ENCODE measurements at places on chromosomes 5 and 9. TPM values are rescaled to one million over a fixed set of nuclear protein-coding genes. Genes with fewer than 3 reads are reported as not detected.

DNA sequence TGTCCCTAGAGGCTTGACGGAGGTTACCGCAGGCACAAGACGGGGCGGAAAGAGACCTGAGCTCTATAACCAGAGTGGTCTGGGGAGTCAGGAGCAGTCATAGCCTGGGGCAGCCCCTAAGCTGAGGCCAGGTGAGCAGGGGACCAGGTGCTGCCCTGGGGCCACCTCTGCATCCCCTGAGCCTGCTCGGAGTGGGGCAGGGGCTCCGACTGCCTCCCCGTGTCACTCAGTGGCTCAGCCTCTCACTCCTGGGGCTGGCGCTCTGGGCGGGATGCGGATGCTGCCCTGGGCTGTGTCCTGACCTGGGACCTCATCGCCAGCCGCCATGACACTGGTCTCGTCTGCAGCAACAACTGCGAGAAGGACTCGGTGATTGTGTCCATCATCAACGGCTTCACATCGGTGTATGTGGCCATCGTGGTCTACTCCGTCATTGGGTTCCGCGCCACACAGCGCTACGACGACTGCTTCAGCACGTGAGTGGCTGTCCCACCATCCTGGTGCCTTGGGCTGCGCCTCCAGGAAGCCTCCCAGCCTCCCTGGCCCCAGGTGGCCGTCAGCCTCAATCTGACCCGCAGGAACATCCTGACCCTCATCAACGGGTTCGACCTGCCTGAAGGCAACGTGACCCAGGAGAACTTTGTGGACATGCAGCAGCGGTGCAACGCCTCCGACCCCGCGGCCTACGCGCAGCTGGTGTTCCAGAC, 8.8 kb upstream of the SLC6A18 start:
- no peaks in the 10 kb centered on the region for H3K27me3 ChIP-seq
- H3K4me1 ChIP-seq, result no peaks in the 10 kb centered on the region
- DNase-seq, result no peak
- no peak overlapping the region for H3K27ac ChIP-seq
- H3K4me3 ChIP-seq, result no peak overlapping the region
- no peaks in the 10 kb centered on the region for H3K36me3 ChIP-seq

- no peak overlapping the region for H3K27ac ChIP-seq
- no peak overlapping the region for H3K4me3 ChIP-seq
- DNase-seq, result peak; percentile 25
- H3K4me1 ChIP-seq, result no peaks in the 10 kb centered on the region
Observed at GRCh38 chr9:75186767-75187380, 98.6 kb downstream of the OSTF1 start.

DNA sequence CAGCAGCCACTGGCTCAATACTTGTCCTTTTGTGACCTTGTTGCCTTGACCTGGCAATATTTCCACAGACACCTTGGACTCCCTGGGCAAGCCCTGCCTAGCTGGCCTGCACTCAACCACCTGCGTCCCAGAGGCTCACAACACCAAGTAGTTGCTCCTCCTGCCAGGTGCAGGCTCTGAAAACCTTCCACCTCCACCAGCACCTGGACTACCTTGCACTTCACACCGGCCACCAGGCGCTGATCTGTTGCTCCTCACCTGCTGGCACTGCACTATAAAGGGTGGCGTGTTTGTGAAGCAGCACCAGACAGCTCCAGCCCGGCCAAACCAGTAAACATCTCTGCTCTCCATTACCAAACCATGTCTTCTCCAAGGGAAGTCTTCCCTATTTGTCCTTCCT, 997.7 kb downstream of the PTPRD start:
- no peak for DNase-seq
- H3K4me3 ChIP-seq, result no peak overlapping the region
- no peaks in the 10 kb centered on the region for H3K4me1 ChIP-seq
- H3K27me3 ChIP-seq, result no peaks in the 10 kb centered on the region
- no peaks in the 10 kb centered on the region for H3K36me3 ChIP-seq
- no peak overlapping the region for H3K27ac ChIP-seq

The OMD gene
- 1.1 TPM for polyA plus RNA-seq

DNA sequence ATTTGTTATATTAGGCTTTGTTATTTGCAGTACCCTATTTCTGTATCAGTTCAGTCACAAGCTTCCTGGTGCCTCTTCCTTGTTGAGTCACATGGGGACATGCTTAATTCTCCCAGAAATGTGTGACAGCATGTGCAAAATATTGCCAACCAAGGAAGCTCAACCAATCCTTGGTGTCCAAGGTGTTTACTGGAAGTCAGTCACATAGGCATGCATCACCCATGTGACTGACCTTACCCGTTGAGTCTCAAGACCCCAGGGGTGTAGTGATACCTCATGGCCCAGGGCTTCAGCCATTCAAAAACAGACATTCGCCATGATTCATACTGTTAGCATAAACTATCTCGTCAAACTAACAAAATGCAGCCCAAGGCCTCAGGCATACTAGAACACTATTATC, 9.3 kb upstream of the ANKDD1B start:
- peaks cover 12% of the 10 kb centered on the region for H3K4me1 ChIP-seq
- no peak for DNase-seq
- no peak overlapping the region for H3K27ac ChIP-seq
- H3K36me3 ChIP-seq, result no peaks in the 10 kb centered on the region

The PRPF4 gene
- 18.7 TPM for polyA plus RNA-seq

GRCh38 chr5:72018143-72018803, 89.0 kb upstream of the MAP1B start:
- H3K27ac ChIP-seq, result no peak overlapping the region
- H3K4me3 ChIP-seq, result no peak overlapping the region
- no peaks in the 10 kb centered on the region for H3K36me3 ChIP-seq
- H3K4me1 ChIP-seq, result no peaks in the 10 kb centered on the region

DNA sequence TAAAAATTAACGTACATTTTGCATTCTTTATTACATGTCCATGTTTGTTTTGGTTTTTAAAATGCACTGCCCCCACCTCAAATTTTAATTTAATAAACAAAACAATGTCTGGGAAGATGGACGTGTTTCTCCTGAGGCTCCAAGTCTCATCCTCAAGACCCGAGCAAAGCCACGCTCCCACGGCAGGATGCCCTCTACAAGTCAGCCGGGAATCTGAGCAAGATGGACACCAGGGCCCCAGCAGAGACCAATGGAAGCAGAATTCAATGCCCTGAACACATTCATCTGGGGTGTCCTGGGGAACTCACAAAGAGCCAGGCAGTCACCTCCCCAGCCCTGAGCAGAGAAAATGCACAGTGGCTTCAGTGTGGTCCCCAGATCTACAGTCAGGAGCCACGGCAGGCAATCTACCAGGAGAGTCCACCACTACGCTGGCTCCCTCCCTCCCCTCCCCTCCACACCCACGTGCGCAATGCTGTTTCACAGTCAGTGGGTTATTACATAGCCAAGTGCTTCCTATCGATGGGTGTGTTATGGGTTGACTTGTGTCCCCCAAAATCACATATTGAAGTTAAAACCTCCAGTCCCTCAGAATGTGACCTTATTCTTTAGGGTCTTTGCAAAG, 129.8 kb downstream of the ROR2 start:
- H3K4me1 ChIP-seq, result peaks cover 9% of the 10 kb centered on the region
- no peaks in the 10 kb centered on the region for H3K36me3 ChIP-seq
- H3K4me3 ChIP-seq, result no peak overlapping the region
- no peak for DNase-seq

The GPX3 gene
- polyA plus RNA-seq, result 28.0 TPM

DNA sequence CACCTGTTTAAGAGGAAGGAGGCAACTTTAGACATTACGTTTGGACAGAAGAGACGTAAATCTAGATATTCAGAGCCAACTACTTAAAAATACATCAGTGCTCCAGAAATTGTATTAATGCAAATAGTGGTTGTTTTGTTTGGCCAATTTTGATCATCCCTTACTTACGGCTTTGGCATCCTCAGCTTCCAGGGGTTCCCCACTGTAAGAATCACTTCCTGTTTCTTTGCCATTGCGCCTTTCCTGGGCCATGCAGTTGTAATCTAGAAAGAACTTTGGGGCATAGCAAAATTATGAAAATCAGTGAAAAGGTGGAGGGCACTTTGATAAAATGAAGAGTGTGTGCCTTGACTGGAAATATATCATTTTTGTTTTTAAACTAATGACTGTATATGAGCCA, 537.2 kb upstream of the TLE4 start:
- DNase-seq, result no peak
- H3K4me3 ChIP-seq, result no peak overlapping the region
- no peak overlapping the region for H3K27ac ChIP-seq
- H3K4me1 ChIP-seq, result peaks cover 6% of the 10 kb centered on the region
- H3K27me3 ChIP-seq, result no peaks in the 10 kb centered on the region
- H3K36me3 ChIP-seq, result no peaks in the 10 kb centered on the region

GRCh38 chr9:137679695-137680305, 61.0 kb downstream of the EHMT1 start:
- peaks cover 72% of the 10 kb centered on the region for H3K4me1 ChIP-seq
- no peaks in the 10 kb centered on the region for H3K36me3 ChIP-seq
- no peak for DNase-seq
- H3K4me3 ChIP-seq, result peak overlapping the region; percentile 6

DNA sequence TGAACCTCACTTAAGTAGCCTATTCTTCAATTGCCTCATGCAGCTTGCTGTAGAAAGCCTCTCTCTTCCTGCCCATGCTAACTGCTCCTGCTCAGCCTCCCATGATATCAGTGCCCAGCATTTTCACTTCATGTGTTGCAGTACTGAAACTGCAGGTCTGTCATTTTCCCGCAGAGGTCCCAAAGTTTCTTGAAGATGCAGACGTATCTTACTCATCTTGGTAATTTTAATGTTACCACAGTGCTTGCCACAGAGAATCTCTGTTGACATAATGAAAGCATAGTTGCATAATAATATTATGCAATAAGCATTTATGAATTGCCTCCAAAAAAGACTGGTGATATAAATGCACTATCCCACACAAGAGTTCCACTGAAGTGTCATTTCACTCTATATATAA, 561.1 kb upstream of the DAP start:
- H3K4me1 ChIP-seq, result no peaks in the 10 kb centered on the region
- no peak overlapping the region for H3K4me3 ChIP-seq
- DNase-seq, result no peak
- no peak overlapping the region for H3K27ac ChIP-seq
- no peaks in the 10 kb centered on the region for H3K27me3 ChIP-seq

DNA sequence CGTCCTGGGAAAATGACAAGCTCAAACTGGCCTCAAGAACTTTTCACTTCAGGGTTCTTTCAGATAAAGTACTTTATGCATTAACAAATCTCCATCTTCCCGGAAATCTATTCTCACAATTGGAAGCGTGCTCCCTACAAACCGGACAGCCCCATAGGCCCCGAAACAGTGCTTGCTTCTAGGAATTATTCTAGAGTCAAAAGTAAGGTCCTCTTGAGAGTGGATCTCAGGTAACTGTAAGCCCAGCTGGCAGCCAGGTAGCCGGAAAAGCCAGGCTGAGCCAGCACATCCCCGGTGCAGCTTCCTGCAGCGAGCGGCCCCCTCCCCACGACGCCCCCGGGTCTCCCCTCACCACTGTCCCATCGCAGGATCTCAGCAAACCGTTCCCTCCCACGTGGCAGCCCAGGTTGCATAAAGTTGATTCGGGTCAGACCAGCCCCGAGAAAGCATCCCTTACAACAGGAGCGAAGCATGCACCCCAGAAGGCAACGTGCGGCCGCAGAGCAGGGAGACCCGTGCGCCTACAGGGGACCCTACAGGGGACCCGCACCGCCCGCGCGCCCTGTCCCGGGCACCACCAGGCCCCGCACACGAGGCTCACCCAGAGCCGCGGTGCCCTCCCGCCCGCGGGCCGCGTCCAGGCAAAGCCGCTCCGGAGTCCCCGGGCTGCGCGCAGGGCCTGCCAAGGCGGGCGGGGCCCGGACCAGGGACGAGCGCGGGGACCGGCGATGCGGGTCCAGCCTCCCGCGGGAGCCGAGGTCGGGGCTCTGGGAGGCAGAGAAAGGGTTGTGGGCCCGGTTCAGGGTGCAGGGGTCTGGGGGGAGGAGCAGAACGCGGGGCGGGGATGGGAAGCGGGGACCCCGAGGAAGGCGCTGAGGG, 920 bp downstream of the LPCAT1 start:
- H3K27me3 ChIP-seq, result no peaks in the 10 kb centered on the region
- no peak for DNase-seq
- H3K27ac ChIP-seq, result no peak overlapping the region
- peak overlapping the region; percentile 88 for H3K4me3 ChIP-seq
- H3K4me1 ChIP-seq, result peaks cover 32% of the 10 kb centered on the region
- peaks cover 19% of the 10 kb centered on the region for H3K36me3 ChIP-seq

DNA sequence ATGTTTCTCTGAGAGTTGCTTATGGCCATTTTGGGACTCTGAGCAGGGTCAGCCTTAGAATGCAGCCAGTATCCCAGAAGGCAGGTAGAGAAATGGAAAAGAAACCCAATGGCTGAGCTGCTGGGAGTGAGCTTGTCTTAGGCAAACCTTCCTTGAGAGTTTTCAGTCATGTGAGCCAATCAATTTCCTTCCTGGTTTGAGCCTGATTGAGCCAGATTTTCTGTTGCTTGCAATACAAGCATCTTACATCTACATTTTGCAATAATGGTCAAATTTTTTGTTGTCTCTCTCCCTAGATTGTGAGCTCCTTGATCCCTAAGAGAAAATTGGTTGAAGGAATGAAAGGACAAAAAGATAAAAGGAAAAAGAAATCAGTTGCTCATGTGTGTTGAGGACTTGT, 155.3 kb downstream of the SNX18 start:
- DNase-seq, result no peak
- H3K36me3 ChIP-seq, result 0 out of 2 replicates have a peak, but pooled peaks cover 3% of the 10 kb centered on the region
- no peak overlapping the region for H3K27ac ChIP-seq
- H3K4me3 ChIP-seq, result no peak overlapping the region
- no peaks in the 10 kb centered on the region for H3K27me3 ChIP-seq
- no peaks in the 10 kb centered on the region for H3K4me1 ChIP-seq

The HRCT1 gene
- not detected for polyA plus RNA-seq

- H3K36me3 ChIP-seq, result peaks cover 8% of the 10 kb centered on the region
- no peaks in the 10 kb centered on the region for H3K27me3 ChIP-seq
- no peaks in the 10 kb centered on the region for H3K4me1 ChIP-seq
- H3K4me3 ChIP-seq, result no peak overlapping the region
- H3K27ac ChIP-seq, result no peak overlapping the region
Observed at GRCh38 chr5:79408028-79408427, 105.9 kb downstream of the HOMER1 start.
